Stimulated activated CD8-positive, alpha-beta memory T cell treated with anti-CD3 and anti-CD28 coated beads, Interleukin-4, amount 100 ng/mL, for 1 hour (primary cell): ENCODE measurements at places on chromosomes 2 and 18.

DNA sequence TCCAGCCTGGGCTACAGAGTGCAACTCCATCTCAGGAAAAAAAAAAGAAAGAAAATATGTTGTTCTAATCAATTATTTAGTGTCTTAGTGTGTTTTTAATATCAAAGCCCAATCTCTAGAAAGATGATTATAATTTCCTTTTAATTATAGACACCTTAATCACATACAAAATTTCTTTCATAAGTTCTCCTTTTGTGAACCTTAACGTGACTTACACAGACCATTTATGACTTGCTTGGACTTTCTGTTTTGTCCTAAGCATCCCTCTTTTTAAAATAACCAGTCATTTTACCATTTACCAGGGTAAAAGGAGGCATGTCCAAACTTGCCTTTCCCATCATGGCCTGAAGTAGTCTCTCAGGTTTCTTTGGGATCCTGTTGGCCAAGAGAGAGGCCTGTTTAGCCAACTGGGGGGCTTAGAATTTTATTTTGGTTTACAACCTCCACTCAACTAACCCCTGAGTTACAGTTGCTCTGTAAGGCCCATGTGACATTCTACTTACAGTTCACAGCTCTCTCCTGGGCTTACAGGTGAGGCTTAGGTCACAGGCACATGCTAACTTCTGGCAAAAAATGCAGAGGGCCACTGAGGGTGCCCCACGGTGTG is 23.9 kb upstream of the GPR155 start:
- DNase-seq = no peak

DNA sequence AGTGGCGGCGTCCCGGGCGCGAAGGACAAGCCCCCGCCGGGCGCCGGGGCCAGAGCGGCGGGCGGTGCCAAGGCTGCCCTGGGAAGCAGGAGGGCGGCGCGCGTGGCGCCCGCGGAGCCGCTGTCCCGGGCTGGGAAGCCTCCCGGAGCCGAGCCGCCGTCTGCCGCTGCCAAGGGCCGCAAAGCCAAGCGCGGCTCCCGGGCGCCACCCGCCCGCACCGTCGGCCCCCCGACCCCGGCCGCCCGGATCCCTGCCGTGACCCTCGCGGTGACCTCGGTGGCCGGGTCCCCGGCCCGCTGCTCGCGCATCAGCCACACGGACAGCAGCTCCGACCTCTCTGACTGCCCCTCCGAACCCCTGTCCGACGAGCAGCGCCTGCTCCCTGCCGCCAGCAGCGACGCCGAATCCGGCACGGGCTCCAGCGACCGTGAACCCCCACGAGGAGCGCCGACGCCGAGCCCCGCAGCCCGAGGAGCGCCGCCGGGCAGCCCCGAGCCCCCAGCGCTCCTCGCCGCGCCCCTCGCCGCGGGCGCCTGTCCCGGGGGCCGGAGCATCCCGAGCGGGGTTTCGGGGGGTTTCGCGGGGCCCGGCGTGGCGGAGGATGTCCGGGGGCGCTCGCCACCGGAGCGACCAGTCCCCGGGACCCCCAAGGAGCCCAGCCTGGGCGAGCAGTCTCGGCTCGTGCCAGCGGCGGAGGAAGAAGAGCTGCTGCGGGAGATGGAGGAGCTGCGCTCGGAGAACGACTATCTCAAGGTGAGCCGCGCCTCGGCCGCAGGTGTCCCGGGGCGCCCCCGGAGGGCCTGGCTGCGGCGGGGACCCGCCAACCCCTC is 820 bp downstream of the MTCL1 start:
- no peak for DNase-seq

GRCh38 chr18:41845563-41845962 is 109.5 kb upstream of the PIK3C3 start:
- DNase-seq = no peak

- no peak for DNase-seq
These were observed 185.2 kb upstream of the LRRTM1 start for GRCh38 chr2:80489717-80490116.

GRCh38 chr2:134190062-134190806 is 63.6 kb upstream of the MGAT5 start:
- DNase-seq = no peak

DNA sequence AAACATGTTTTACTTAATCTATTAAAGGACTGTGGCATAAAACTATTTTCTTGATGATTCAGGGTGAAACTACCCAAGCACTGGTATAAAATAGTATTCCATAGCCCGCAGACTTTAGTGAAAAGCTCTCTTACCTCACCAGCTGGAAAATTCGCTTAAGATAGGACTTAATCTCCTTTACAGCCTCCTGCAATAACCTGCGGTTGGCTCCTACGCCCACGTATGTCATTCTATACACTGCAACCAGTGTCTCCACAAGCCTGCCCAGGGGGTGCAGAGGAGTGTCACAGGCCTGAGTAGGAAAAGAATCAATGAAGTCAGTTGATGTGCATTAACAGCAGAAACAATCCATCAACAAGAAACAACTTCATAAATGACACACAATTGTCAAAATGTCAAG is 11.3 kb upstream of the MPP4 start:
- no peak for DNase-seq

DNA sequence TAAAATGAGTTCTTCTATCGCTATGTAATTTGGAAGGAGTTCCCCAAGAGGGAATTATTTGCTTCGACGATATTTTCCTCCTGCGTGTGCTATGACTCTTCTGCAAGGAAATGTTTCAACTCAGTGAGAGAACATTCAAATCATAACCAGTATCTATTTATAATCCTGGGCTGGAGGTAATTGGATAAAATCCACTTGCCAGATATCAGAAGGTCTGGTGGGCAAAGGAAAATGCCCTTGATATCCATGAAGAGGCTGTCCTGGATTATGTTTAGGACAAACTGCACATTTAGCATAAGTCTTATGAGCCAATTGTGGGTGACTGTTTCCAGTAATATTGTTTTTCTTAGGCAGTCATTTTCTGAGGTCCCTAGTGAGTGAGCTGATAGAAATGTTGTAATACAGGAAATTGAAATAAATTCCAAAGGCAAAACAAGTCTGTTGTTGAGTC is 17.7 kb downstream of the RPIA start:
- DNase-seq = no peak

DNA sequence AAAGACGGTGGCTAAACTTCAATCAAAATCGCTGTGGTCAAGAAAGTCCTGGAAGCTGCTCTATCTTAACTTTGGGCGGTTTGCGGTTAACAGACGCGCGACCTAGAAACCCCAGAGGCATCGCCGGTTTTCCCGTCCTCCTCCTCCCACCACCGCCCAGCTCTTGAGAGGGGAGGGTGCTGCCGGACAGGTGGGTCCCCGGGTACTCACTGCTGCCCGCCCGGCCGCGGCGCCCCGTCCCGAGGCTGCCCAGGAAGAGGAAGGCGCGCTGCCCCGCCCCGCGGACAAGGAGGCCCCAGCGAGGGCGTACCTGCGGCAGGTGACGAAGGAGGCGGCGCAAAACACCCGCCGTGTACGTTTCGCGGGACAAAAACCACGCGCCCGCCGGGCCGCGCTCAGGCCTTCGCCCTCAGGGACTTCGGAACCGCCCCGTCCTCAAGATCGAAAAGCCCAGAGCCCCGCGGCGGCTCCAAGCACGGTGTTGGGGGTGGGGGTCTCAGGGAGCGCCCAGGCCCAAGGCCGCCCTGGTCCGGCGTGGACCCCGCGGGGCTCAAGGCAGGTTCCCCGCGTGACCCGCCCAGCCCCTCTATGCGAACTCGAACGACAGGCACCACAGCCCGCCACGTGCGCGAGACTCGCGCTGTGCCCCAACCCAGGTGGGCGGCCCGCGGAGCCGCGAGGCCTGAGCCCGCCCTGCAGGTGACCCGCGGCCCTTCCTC is at the start of gene SH3YL1:
Gene SH3YL1, minus strand, starts transcription at position 259 of the 719 bp plus-strand sequence. Its CDS starts 48 bp downstream, at position 211.
- DNase-seq = no peak

DNA sequence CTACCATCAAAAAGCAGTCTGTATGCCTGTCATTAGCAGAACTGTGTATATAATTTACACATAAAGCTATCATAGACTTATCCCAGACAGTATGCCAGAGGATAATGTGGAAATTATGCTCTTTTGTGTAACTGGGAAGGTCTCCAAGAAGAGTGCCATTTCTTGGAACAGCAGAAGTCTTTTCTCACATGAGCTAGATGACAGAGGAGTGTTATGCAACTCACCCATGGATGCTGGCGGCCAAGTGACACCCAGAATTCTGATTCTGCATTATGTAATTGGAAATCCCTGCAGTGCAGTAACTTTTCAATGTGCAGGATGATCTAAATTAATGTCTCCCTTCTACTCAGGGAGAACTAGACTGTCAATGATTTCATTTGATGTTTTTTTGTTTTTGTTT is 160.0 kb downstream of the UBE2E3 start:
- DNase-seq = no peak

- DNase-seq = no peak
These were observed 44.7 kb upstream of the INHBB start for GRCh38 chr2:120301284-120301683.

- DNase-seq = no peak
These were observed 151.1 kb downstream of the MBP start for GRCh38 chr18:76981396-76981968.

- no peak for DNase-seq
These were observed 702 bp downstream of the LMAN1 start for GRCh38 chr18:59358414-59358711.

DNA sequence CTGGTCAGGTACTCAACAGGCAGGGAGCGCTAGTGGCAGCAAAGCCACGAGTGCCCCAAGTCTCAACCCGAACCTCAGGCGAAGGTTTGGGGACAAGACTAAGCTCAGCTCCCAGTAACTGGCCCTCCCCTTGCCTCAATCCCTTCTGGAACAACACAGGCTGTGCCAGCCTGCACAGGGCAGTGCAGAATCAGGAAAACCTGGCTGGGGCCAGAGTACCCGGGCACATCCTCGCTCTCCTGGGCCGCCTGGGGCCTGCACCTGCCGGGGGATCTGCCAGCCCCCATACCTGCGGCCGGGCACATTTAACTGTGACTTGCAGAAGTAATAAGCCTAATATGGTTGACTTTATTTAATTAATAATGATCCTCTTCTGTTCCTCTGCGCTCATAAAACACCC is 60.6 kb downstream of the GBX2 start:
- no peak for DNase-seq

- no peak for DNase-seq
These were observed 87.5 kb downstream of the SOCS6 start for GRCh38 chr18:70376137-70376913.

DNA sequence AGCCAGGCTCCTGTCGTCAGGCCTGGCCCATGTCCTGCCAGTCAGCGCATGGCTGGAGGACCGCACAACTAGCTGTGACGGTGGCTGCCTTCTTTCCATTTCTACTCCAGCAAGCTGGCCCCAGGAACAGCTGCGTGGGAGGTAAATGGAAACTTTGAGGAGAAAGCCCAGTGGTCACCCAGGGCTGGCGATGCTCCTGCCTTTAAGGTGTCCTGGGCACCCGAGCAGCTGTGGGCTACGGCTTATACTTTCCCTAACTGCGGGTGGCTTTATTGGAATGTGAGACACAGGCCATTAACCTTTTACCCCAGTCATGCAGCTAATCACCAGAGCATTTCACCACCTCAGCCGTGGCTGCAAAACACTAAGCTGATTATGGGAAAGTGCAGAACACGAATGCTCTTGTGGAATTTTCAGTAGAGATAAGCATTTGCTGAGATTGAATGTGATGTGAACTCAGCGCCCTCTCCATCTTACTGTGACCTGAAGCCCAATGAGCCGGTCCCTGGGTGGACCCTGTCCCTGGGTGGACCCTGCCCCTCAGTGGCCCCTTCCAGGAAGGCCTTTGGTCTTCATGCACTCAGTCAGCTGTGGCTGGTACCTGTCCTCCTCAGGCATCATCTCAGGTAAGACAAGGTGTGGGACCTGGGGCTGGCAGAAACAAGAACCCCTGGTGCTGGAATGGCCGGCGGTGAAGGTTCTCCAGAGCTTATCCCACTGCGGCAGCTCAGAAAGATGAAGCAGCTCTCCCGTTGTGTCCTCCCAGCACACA is 275.4 kb upstream of the HS6ST1 start:
- no peak for DNase-seq

DNA sequence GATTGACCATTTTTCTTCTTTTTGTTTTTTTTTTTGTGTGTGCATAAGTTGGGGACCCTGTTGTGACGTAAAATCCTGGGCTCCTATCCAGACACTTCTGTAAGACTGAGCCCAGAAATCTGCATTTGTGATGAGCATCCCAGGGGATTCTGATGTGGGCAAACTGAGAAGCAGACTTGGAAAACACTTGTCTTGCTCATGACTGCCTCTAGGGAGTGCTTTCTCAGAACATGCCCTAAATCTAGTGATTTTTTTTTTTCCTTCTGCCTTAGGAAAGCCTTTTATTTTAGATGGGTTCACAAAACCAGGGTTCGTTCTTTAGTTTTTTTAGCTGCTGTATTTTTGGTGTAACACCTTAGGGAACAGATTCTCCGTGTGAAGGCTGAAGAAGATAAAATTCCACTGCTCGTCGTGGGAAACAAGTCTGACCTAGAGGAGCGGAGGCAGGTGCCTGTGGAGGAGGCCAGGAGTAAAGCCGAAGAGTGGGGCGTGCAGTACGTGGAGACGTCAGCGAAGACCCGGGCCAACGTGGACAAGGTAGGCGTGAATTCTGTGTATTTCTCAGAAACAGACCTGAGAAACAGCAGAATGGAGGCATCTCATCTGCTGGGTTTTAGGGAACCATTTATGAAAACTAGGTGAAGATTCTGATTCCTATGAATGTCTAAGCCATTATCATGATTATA is 36.7 kb downstream of the RALB start:
- no peak for DNase-seq

- DNase-seq = no peak
These were observed 13.3 kb downstream of the ACKR3 start for GRCh38 chr2:236582968-236583367.

DNA sequence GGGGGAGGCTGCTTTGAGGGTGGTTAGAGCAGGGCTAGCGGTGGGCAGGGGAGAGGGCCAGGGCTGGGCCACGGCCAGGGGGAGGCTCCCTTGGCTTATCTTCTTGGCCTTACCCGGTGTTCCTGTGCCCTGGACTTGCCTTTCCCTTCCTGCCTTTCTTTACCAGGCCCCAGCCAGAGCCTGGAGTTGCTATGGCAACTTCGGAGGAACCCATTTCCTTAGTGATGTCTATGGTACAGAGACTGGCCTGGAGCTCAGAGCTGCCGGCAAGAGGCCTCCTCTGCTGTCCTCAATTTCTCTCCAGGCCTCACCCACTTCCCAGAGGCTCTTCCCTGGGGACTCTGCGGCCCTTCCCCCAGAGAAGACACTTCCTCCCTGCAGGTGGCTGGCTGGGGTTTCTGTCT is 11.5 kb downstream of the SPEG start:
- no peak for DNase-seq

GRCh38 chr2:47054868-47055267 is 100.2 kb downstream of the STPG4 start:
- no peak for DNase-seq
